Naive B cell (primary cell): ENCODE measurements at places on chromosomes 16 and 17.
A peak's percentile ranks its signal among the peaks of the same experiment; 100 is the strongest.

GRCh38 chr17:82314012-82314726, 3.2 kb downstream of the CD7 start:
- DNase-seq: no peak

GRCh38 chr17:83132251-83133081, 53.1 kb downstream of the METRNL start:
- DNase-seq: no peak

GRCh38 chr16:88651276-88651988, 579 bp upstream of the CYBA start:
- peak; percentile 95 for DNase-seq

- no peak for DNase-seq
These were observed 10.5 kb upstream of the METRNL start for GRCh38 chr17:83068641-83069570.

DNA sequence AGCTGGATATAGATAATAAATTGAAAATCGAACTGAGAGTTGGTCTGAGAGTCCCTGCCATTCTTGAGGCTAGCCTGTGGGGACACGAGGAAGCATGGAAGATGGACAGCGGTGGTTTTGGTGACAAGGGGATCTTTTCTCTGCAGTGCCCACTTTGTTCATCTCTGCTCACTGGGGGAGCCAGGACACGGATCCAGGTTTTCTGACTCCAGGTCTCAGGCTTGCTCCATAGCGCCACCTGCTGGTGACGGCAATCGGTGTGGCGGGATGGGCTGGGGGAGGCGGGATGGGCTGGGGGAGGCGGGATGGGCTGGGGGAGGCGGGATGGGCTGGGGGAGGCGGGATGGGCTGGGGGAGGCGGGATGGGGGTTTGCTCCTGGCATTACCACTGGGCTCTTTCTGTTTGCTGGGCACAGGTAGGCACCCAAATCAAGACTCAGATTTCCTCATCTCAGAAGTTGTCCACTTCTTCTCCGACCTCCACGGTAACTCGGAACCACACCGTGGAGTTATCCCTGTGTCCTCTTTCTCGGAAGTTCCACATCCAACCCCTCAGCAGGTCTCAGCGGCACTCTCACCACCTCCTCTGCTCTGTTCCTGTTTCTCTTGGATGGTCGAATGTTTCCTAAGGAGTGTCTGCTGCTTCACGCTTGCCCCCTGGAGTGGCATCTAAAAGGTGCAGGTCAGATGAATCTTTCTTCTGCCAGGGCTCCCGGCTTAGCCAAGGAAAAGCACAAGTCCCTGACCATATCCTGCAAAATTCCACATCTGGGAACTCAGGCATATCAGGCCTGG, 142.4 kb downstream of the CYLD start:
- no peak for DNase-seq

DNA sequence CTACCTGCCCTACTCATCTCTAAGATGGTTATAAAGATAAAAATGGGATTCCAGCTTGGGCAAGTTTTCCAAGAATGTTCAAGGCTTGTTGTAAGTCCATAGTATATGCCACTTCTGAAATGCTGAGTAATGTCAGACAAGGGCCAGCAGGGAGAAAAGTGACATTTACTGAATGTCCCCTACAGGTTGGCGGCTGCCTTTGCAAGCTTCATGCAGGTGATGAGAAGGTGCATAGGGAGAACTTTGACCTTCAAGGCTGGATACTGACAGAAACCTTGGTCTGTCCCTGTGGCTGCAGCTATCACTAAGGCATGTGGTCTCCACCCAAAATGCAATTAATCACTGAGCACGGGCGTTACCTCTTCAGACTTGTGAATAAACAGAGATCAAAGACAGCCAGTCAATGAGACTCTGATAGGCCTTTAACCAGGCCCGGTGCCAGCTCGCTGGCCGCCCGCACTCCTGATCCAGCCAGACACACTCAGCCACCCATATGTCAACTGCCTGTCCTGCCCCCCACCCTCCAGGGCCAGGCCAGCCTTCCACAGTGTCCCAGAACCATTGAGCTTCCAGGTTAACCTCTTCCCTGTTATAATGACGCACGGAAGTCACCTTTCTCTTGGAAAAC, 26.8 kb upstream of the AXIN2 start:
- no peak for DNase-seq

DNA sequence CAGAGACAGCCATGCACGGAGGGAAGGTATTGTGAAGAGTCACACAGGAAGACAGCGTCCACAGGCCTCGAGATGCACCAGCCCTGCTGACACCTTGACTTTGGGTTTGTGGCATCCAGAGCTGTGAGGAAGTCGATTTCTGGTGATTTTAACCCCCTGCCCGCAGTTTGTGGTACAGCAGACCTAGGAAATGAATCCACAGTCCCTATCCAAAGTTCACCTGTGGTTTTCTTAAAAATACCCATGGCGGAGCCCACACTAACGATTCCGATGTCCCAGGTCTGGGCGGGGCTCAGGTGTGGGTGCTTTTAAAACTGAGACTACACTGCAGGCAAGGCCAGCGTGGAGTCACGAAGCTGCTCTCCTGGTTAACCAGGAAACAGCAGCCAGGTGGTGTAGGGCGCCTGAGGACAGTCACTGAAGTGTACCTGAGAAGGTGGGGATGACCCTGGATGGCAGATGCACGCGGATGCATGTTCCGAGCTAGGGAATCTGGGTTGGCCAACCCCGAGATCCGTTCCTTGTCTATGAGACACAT, 14.4 kb upstream of the MEAK7 start:
- no peak for DNase-seq

- no peak for DNase-seq
These were observed 574.7 kb downstream of the KCNJ18 start for GRCh38 chr17:22267019-22267418.

- DNase-seq: no peak
These were observed 44.0 kb downstream of the ZNF276 start for GRCh38 chr16:89765292-89765830.

DNA sequence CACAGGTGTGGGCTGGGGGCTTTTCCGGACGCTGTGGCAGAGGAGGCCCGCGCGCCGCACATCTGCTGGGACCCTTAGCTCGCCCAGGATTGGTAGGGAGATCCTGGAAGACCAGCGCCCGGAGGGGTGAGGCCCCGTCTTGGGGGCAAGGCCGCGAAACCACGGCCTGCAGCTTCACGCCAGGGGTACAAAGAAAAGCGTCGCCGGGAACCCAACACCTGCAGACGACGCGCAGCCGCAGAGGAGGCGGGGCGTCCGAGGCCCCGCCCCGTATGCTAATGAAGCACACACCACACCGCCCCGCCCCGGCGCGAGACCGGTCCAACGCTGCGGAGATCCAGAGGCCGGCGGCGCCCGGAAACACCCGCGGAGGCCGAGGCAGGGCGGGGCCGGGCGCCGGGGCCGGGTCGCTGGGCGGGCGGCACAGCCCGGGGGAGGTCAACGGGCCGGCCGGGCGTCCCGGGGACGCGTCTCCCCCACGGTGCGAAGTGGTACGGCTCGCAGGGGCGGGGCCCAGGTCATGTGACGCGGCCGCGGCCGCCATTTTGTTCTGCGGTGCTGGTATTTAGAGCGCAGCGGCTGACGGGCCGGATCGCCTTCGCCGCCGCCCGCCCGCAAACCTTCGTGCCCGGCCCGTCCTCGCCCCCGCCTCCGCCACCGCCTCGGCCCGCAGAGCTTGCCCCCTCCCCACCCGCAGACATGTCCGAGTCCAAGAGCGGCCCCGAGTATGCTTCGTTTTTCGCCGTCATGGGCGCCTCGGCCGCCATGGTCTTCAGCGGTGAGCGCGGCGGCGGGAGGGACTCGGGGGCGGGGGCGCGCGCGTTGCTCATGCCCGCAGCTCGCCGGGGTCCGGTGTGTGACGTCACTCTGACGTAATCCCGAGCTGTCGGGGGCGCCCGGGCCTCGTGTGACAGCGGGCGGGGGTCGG, at the start of gene ATP6V0C:
Gene ATP6V0C, plus strand, starts transcription at position 548 of the 928 bp plus-strand sequence. Its CDS starts 152 bp downstream, at position 700.
- DNase-seq: peak; percentile 96

- DNase-seq: no peak
These were observed 7.5 kb downstream of the ZSCAN10 start for GRCh38 chr16:3091551-3091950.

GRCh38 chr16:24723663-24724062, 5.8 kb upstream of the TNRC6A start:
- DNase-seq: no peak
